ENCODE measurements at places on chromosomes 2 and 18.

GRCh38 chr2:21381421-21381820, 257.7 kb downstream of the TDRD15 start:
- peak; percentile 8 for DNase-seq

DNA sequence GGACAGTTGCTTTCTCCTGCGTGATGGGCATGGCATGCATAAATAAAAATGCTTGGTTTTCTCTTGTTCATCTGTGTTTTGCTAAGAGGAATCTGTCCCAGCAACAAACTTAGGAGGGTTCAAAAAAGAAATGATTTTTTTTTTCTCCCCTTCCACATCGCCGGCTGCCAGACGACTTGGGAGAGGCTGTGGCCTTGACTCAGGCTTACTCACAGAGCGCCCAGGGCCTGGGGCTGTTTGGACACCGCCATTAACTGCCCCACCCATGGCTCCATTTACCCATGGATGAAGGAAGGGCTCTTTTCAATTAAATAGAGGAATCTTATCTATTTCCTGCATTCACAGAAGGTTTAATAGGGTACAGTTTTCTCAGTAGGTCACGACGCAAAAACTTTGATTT, 22.3 kb upstream of the SERPINB5 start:
- no peak for DNase-seq

GRCh38 chr18:9913526-9914333, at the start of gene VAPA:
VAPA (plus strand) TSS chr18:9914016; CDS start chr18:9914257, 241 bp downstream.
- peak; percentile 89 for DNase-seq

DNA sequence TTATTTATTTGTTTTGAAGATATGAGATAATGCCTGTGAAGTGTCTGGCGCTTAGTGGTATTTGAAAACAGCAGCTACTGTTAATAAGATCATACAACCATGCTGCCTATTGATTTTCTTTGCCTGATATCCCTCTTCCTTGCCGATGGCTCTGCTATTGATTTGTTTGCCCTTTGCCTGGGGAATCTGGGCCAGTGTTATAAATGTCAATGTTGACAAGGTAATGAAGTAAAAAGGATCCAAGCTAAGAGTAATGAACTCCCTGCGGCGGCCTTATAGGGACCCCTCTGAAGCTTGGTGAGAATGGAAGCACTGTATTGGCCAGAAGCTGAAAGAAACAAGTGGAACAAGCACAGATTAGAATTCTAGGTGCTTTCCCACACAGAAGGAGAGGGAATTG, 854.6 kb downstream of the CNTNAP5 start:
- no peak for DNase-seq

DNA sequence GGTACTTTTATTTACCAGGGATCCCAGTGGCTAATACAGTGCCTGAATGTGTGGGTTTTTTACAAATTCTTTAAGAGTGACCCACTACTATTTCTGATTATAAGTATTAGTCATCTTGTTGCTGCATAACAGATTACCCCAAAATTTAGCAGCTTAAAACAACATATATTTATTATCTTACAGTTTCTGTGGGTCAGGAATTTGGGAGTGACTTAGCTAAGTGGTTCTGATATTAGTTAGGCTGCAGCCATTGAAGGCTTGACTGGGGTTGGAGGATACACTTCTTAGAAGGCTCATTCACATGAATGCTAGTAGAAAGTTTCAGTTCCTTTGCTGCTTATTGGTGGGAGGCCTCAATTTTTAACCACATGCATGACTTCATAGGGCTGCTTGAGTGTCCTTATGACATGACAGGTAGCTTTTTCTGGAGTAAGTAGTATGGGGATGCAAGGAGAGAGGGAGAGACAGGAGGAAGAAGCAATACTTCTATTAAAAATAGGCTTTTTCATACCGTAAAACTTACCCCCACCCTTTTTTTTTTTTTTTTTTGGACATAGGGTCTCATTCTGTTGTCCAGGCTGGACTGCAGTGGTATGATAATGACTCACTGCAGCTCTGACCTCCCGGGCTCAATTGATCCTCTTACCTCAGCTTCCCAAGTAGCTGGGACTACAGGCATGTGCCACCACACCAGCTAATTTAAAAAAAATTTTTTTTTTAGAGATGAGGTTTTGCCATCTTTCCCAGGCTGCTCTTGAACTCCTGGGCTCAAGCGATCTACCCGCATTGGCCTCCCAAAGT, 13.3 kb upstream of the POLE4 start:
- no peak for DNase-seq

DNA sequence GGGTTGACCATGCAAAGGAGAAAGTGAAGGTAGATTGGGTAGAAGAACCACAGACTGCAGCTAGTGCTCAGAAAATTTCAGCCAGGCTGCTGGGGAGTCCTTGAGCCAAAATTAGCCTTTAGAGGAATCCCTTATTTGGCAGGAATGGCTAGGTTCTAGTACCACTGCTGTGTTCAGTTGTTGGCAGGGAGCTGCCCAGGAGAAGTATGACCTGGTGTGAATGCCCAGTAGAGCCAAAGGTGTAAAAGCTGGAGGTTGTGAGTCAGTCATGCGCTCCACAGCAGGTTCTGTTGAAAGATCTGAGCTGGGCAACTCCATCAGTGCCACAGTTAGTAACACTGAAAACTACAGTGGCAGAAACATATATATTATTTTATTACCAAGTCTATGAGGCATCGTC, 36.4 kb upstream of the TBR1 start:
- no peak for DNase-seq

DNA sequence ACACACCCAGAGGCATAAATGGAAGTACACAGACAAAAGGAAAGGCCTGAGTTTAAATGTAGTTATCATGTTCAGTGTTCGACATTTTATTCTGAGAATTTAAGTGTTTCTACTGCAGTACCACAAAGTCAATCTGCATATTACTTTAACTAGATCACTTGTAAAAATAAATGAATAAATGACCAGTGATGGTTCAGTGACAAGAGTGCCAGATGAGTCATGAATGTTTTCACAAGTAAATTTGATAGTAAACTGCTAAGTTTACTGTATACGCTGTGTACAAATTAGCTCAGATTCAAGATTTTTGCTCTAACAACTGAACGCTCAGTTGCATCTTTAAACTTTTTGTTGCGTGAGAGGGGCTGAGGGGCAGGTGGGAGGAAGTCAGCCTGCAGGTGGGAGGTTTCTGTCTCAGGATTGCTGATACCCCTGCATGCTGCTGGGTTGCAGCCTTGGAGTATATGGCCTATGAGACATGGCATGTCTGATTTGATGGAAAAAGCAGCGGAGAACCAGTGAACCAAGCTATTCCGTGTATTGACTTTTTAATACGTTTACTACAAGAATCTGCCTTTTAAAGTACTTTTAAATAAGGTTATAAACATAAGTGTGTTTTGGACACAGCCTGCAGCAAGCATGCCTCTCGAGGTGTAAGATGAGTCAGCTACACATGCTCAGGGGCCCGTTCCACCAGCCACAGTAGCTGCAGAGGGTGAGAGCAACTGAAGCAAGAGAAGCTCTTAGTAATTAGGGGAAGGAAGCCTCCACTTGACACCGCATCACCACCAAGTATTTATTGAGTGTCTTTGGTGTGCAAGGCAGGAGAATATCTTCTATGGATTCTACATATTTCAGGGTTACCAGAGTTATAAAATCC, 245.1 kb downstream of the NEDD4L start:
- no peak for DNase-seq

DNA sequence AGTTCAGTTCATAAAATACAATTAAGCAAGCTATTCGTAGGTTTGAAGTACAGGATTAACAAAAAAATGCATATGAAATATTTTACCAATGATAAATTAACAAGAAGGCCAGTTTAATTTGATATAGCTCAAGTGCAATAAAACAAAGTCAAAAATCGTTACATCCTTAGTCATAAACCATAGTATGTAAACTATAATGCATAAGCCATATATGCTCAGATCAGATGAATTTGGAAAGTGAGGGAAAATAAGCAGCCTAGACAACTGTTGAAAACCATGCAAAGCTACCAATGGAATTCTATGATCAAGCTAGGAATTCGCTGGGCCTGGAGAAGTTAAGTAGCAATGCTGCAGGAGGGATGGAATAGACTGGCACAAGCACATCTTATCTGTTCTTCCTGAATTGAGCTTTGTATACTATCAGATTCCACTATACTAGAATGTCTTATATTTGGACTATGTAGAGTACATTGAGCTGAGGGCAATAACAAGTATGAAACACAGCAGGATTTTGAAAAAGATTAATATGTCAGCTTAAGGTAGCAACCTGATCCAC, 682.0 kb downstream of the IRS1 start:
- DNase-seq: peak; percentile 75

- no peak for DNase-seq
These were observed 232.9 kb downstream of the CDH7 start for GRCh38 chr18:65983750-65984149.

GRCh38 chr2:44686561-44686960, 254.9 kb upstream of the SIX3 start:
- peak; percentile 7 for DNase-seq

DNA sequence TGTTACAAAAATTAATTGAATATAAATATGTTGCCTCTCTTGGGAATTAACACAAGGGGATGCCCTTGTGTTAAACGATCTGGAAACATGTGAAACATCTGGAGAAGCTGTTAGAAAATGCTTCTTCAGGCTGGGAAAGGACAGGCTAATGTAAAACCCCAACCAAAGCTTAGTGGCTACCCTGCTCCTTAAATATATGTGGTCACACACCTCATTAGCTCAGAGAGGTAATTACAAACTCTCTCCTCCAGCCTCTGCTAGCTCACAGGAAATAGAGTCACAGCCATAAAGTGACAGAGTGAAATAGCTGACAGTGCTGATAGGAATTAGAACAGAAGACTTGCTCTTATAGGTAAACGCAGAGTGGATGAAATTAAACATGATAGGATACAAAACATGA, 155.9 kb downstream of the RAB3GAP1 start:
- DNase-seq: no peak

- DNase-seq: no peak
These were observed 590 bp downstream of the EIF2B4 start for GRCh38 chr2:27369471-27370025.

- no peak for DNase-seq
These were observed 186.2 kb upstream of the MEX3C start for GRCh38 chr18:51383711-51384110.

DNA sequence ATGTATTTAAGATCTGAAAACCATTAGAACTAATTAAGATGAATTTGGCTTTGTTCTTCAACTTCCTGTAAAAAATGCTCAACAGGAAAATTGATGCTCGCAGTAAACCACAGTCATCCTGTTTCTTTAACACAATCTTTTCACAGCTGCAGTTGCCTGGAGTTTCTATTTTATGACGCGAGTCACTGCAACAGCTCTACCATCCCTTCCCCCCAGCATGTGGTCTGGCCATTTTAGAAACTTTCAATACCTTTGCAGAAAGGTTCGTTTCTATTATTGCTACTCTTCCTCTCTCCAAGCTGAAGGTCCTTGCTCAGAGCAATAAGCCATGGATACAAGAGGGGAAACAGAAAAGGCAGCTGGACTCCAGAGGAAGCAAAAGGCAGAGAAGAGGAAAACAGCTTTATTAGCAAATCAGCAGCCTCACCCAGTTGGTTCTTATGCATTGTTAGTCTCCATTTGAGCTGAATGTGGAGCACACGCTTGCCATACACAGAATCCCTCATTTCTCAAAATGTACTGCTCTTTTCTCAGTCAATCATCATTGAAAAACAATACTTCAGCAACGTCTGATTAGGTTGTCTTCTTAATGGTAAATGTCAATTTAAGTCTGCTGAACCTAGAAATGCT, 3.9 kb downstream of the WIPF1 start:
- peak; percentile 83 for DNase-seq

DNA sequence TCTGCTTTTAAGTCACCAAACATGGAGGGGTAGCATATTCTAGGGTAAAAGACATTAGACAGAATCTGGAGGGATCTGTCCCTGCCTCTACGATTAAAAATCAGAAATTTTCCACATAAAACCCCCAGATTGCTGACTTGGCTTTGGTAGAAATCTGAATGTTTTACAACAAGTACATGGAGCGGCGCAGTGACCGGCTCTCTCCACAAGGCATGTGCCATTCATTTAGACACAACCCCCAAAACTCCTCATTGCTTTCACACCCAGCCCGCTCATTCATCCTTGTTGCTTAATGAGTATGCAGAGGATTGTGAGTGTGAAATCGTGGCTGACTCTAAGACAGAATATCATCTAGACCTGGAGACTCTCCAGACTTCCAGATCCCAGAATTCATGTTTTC, 140.6 kb downstream of the CNTNAP5 start:
- DNase-seq: no peak

- no peak for DNase-seq
These were observed 47.6 kb upstream of the ACVR1 start for GRCh38 chr2:157923598-157924217.

GRCh38 chr2:45763255-45763654, 111.8 kb downstream of the PRKCE start:
- no peak for DNase-seq

DNA sequence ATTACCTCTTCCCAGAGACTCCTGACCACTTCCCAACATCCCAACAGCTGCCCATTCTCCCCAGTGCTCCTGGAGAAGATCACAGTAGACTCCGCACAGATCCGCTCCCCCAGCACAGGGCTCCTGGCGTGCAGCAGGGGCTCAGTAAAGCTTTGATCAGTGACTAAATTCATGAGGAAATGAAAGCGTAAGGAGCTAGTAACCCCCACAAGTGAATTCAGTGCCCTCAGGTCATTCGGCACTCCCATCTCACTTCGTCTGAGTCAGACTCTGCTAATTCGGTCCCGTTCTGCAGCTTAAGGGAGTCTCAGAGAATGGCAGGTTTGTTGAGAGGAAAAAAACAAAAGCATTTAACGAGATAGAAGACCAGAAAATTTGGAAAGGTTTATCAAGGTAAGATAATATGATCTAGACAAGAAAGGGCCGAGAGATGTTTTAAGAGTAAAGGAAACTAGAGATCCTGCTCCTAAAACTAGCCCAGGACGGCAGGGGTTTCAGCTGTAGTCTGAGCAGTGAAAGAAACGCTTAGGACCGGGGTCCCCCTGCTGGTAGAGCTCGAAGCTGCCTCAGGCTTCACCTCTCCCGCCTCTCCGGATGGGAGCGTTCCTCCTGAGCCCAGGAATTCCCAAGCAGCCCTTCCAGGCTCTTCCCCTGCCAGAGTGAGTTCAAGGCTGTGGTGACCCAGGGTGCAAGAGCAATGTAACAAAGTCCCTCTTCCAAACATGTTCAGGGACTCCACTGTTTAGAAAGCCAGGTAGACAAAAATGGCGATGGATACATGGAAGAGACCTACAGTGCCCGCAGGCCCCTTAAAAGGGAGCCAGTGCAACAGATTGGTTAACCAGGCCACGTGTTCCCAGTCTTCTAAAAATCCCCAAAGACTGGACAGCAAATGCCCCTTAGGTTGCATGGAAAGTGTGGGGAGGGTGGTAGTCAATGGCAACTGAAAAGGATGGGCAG, 127.3 kb downstream of the DNER start:
- peak; percentile 48 for DNase-seq

GRCh38 chr18:61955644-61956043, 62.8 kb upstream of the RNF152 start:
- DNase-seq: no peak

GRCh38 chr2:123935405-123935804, 89.7 kb upstream of the CNTNAP5 start:
- no peak for DNase-seq

GRCh38 chr2:46075848-46076247, 221.4 kb upstream of the EPAS1 start:
- no peak for DNase-seq

All from fibroblast of skin of left quadriceps (primary cell).